ENCODE measurements at places on chromosomes 3 and 15. TPM values are rescaled to one million over a fixed set of nuclear protein-coding genes. Genes with fewer than 3 reads are reported as not detected.
A peak's percentile ranks its signal among the peaks of the same experiment; 100 is the strongest.

DNA sequence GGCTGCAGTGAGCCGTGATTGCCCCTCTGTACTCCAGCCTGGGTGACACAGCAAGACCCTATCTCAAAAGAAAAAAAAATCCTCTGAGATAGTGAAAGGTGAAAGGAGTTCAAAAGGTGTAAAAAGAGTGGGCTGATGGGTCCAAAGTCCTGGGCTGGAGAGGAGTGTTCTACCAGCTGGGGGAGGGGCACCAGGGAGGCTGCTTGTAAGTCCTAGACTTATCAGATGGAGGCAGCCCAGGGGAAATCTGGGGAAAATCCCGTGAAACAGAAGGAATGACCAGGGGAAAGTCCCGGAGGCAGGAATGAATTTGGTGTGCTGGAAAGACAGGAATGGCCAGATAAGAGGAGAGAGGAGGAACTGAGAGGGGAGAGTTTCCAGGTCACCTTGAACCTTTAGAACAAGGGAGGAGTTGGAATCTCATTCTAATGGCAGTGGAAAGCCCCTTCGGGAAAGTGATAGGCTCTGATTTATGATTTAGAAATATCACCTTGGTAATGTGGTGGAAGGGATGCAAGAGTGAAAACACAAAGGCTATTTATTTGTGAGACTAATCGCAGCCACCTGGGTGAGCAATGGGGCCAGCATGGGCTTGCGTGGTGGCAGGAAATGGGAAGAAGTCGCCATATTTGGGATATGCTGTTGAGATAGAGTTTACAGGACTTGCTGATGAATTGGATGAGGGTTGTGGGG lies 23.4 kb upstream of the PPP4R2 start:
- no peak for DNase-seq

DNA sequence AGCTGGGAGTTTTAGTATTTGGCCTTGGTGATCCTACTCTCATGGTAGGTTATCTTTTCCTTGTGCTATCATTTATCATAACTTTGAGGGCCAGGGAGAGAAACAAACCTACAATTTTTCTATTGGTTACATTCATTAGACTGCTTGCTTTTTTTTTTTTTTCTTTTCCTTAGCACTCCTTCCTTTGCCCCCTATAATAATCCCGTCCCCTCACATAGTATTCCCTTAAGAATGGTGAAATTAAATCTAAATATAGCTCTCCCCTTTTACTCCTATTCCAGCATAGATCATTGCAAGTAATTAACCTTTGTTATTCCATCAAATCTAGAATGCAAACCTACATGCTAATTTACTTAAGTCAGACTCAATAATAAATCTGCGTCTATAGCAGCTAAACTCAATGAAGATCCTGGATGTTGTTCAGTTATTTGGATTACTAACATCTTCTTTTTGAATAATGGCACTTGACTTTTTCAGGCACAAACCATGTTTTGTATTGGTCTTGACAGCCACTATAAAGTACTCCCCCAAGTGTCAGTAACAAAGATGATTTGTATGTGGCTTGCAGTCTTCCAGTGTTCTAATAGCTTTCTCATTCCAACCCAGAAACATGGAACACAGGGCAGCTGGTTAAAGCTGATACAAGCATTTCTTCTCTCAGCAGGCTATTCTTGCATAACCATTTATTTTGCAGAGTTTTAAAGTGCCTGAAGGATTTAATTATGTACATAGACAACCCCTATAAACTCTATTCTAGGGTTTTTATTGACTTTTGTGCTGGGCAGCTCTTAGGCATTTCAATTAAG lies 420.6 kb downstream of the MECOM start:
- DNase-seq: peak; percentile 39

DNA sequence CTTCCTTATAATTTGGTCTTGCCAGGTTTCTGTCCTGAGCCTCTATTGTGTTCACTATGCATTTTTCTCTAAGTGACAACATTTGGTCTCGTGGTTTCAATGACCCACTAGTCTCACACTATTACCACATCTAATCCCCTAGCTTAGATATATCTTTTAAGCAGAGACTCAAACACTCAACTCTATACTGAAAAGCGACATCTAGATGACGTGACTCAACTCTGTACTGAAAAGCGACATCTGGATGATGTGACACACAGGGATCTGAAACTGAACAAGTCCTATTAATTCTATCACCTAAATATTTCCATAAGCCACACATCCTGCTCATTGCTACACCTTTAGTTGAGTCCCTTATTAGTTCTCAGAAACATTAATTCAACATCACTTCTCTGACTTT lies 141.7 kb upstream of the MBNL1 start:
- no peak for DNase-seq

DNA sequence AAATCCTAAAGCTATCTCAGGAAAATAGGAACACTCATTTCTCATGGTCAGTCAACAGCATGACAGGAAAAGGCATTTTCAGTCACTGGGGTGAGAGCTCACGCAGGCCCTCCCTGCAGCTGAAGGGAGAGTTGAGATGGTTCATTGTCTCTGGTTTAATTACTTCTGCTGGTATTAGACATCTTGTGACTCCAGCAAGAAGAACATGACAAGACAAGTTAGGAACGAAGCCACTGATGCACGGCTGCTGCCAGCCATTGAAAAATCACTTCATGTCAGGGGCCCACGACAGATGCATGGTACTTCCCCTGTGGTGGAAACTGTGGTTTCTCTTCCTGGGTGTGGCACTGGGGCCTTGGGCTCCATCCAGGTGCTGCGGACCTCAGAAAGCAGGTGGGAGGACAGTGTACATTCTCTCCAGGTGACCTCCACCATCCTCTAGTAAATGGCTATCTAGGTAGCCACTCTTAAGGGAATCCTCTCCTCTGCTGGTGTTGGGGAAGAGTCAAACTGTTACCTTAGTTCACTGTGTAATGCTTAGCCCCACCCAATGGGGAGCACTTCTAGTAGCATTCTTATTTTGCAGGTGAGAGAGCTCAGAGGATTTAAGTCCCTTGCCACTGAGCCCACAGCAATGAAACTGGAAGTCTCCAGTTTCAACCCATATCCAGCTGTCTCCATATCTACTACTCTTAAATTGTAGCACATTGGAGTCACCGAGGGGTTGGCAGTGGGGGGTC lies 274.2 kb downstream of the LRTM1 start:
- no peak for DNase-seq

ATP13A3 gene
- total RNA-seq: 139 TPM

DNA sequence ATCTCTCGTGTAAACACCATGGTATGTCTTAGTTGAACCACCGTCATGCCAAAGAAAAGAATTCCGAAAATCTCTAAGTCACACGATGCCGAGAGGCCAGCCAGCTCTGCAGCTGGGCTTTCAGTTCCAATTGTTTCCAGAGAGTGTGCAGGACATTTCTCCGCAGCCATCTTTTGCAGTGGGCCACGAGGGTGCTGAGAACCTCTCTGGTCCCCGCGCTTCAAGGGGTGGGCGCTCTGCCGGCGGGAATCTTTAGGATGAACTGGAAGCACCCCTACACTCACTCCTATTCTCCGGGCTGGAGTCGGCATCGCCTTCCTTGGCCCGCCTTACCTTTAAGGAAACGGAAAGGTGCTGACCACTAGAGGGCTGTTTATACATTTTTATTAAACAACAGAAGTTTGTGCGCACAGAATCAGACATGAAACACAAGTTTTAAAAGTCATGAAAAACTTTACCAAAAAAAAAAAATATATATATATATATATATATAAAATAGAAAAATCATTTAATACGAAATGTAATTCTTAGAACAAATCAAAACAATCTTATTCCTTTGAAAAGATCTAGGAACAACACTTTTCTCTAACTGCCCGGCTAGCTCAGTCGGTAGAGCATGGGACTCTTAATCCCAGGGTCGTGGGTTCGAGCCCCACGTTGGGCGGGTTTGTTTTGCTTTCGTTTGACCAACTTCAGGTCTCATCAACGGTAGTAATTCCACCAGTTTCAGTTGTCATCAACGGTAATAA lies 12.5 kb upstream of the MORF4L1 start:
- peak; percentile 92 for DNase-seq

DNA sequence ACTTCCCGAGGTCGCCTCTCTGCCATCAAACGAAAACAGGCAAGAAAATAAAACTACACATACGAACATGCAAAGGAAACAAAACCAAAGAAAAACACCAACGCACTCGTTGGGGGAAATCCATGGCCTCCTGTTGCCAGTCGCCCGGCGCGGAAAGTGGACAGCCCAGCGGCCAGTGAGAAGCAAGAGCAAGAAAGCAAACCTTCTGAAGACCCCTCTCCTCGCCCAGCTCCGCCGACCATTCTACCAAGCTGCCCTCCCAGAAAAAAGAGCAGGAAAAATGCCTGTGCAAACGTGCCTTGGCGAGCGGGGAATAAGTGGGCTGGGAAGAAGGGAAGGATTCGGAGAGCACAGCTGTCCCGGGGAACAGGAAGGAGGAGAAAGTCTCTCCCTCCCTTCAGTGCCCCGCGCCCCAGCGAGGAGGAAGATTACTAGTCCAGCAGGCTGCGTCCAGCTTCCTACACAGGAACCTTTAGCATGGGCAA lies 802 bp upstream of the NECTIN3 start:
- DNase-seq: no peak

DNA sequence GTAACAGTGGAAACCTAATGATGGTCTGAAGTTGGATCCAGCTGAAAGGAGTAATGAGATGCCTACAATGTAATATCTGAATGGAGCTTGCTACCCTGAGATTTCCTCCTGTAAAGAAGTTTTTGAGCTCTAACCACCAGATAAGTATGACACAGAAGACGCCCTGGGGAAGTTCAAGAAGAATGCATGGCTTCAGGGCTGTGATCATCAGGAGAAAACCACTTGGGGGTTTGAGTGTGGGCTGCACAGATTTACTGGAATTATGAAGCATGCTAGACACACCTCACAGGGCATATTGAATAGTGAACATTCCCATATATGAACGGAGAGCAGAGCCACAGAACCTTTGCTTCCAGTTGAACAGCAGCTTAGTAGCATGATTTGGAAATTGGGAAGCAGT lies 10.6 kb upstream of the CCDC80 start:
- no peak for DNase-seq

- no peak for DNase-seq
These were observed 41.8 kb downstream of the GOLGB1 start for GRCh38 chr3:121707531-121708273.

- DNase-seq: no peak
These were observed 53.0 kb downstream of the THSD4 start for GRCh38 chr15:71168166-71168834.

GRCh38 chr3:132256989-132257388 lies 60.2 kb upstream of the ACP3 start:
- peak; percentile 52 for DNase-seq

GRCh38 chr15:89858661-89859458 lies 34.9 kb downstream of the AP3S2 start:
- no peak for DNase-seq

RAB7A gene
- 72.8 TPM for total RNA-seq

GRCh38 chr3:34862456-34862855 lies 776.9 kb upstream of the ARPP21 start:
- no peak for DNase-seq

- DNase-seq: no peak
These were observed 54.0 kb downstream of the DUT start for GRCh38 chr15:48385031-48385830.

DNA sequence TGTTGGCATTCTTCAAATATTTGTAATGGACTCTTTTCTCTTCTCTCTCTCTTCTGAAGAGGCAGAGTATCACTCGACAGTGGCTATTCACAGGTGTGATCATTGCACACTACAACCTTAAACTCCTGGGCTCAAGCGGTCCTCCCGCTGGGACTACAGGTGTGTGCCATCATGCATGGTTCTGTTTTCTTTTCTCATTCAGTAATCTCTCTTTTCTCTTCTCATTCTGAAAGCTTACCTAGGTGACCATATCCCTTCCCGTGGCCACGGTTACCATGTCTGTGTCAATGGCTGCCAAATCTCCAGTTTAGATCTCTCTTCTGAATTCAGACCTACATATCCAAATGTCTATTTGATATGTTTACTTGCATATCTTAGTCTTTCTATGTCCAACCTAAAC lies 96.3 kb downstream of the SOX2 start:
- no peak for DNase-seq
